Stimulated activated CD8-positive, alpha-beta memory T cell treated with anti-CD3 and anti-CD28 coated beads, Interleukin-4, amount 100 ng/mL, for 48 hours (primary cell): ENCODE measurements at places on chromosomes 11 and 22.

DNA sequence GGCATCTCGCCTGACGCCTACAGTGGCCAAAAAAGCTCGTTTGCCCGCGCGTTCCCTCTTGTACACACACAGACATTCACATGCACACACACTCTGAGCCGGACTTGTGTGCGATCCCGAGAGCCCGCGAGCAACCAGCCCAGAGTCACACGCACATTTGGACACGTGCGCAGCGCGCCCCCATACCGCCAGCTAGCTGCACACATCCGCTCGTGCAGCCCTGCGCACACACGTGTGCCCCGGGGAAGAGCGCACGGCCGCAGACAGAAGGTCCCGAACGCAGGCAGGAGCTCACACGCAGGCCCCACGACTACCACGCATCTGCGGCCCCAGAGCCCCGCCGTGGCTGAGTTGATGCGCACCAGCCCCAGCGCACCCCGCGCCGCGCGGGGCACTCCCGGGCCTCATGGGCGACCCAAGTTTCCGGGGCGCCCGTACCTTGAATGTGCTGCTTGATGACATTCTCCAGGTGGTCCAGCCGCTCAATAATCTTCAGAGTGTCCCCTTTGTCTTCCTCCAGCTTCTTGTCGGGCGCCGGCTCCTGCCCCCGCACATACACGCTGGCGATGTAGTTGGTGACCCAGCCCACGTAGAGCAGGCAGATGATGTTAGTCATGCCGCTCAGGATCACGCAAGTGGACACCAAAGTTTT lies 758 bp downstream of the GALNT18 start:
- peak; percentile 42 for DNase-seq

GRCh38 chr11:64924910-64925284 lies 408 bp downstream of the PPP2R5B start:
- DNase-seq: peak; percentile 40

GRCh38 chr11:34176751-34177209 lies 71.4 kb downstream of the NAT10 start:
- DNase-seq: no peak

GRCh38 chr11:3050386-3051195 lies 6.6 kb downstream of the CARS1 start:
- DNase-seq: no peak

- no peak for DNase-seq
Measured at GRCh38 chr11:44065161-44065661, 859 bp upstream of the ACCS start.

GRCh38 chr11:70133771-70134335 lies 55.7 kb downstream of the ANO1 start:
- no peak for DNase-seq

GRCh38 chr22:38271927-38272372 lies 860 bp downstream of the TMEM184B start:
- DNase-seq: no peak

- DNase-seq: no peak
Measured at GRCh38 chr11:113571531-113571930, 96.3 kb upstream of the DRD2 start.

- no peak for DNase-seq
Measured at GRCh38 chr22:32462452-32462851, 1.8 kb downstream of the BPIFC start.

GRCh38 chr22:31142285-31142684 lies 2.0 kb upstream of the PLA2G3 start:
- no peak for DNase-seq

DNA sequence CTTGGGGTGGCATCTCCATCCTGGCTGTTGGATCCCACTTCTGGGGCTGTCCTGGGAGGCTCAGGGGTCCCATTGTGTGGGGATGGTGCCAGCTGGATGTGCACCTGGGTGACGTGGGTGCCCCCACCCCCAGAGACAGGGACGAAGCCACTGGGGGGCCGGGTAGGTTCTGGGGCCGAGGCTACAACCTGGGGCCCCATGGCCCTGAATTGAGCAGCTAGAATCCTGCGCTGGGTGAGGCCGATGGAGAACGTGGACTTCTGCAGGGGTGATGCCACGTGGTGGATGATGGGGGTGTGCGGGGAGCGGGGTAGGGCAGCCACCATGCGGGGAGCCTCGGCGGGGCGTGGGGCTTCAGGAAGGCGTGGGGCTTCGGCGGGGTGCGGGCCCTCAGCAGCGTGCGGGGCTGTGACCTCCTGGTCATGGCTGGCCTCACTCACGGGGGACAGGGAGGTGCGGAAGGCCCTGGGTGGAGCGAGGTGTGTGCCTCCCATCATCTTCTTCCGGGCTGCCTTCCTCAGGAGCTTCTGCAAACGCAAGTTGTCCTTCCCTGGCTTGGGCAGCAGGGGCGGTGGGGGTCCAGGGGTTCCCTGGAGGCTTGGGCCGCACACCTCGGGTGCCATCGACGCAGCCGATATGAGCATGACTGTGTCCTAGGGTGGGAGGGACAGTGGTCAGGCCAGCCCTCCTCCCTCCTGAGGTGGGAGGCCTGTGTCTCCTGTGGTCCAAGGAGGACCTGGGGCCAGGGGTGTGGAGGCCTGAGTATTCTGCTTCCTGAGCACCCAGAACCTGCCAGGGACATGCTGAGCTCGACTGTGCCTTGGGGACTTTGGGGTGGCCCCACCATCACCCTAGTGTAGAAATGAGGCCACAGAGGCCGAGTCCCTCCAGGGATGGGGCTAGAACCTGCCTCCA lies 1.5 kb downstream of the PRR33 start:
- peak; percentile 52 for DNase-seq
